ENCODE measurements at places on chromosomes 5 and 9.
A peak's percentile ranks its signal among the peaks of the same experiment; 100 is the strongest.

DNA sequence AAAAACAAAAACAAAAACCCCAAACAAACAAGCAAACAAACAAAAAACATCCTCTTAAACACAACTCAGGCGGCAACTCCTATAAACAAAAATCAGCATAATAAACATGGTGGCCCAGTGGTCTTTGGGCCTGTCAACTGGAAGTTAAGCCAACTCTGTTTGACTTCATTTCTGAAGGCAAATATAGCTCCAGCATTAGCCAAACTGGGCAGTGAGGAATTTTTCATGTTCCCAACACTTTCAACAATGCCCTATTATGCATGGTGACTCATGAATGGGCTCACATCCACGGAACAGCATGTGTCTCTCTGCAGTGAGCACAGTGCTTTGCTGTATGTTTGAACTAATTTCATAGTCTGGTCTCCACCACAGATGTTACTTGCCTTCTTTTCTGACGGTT is 143.9 kb upstream of the STC2 start:
- peak; percentile 29 for DNase-seq

GRCh38 chr9:129258823-129259301 is 80.8 kb upstream of the IER5L start:
- no peak for DNase-seq

- DNase-seq: peak; percentile 88
These were observed 13.1 kb downstream of the DIAPH1 start for GRCh38 chr5:141605523-141606277.

- DNase-seq: no peak
These were observed 29.2 kb downstream of the MRPL36 start for GRCh38 chr5:1770443-1770802.

All from endothelial cell of umbilical vein (primary cell).